ENCODE measurements at places on chromosomes 16 and 17.

- DNase-seq: no peak
Measured at GRCh38 chr17:39217734-39218369, 7.9 kb downstream of the STAC2 start.

GRCh38 chr17:42782166-42783061, 2.0 kb downstream of the WNK4 start:
- DNase-seq: no peak

- no peak for DNase-seq
Measured at GRCh38 chr16:72508191-72508590, 336.2 kb upstream of the PMFBP1 start.

- DNase-seq: no peak
Measured at GRCh38 chr17:64983708-64984107, 64.4 kb upstream of the LRRC37A3 start.

DNA sequence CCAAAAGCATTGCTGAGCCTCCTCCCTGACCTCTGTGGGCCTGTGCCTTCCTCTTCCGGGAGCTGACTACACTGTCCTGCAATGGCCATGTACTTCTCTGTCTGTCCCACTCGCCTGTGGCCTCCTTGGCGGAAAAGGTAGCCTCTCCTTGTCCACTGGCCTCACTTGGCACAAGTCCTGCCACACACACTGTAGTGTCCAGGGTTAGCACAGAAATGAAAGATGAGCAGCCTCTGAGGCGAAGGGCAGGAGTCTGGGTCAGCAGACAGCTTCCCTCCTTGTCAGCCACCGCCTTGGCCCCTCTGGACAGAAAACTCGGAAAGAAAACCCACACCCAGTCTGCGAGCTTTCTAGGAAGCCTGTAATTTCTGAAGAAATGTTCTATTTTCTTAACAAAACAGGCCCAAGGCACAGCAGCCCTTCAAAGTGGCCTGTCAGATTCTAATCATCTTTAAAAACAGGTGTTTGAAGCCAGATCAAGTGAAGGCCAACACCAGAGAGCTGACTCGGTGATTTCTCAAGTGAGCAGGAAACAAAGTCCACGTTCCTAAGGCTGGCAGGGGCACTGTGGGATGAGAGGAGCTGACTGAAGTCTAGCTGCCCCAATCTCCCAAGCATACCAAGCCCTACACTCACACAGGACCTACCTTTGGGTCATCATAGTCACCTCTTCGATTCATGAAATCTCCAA, 67.2 kb downstream of the GTF3C1 start:
- no peak for DNase-seq

DNA sequence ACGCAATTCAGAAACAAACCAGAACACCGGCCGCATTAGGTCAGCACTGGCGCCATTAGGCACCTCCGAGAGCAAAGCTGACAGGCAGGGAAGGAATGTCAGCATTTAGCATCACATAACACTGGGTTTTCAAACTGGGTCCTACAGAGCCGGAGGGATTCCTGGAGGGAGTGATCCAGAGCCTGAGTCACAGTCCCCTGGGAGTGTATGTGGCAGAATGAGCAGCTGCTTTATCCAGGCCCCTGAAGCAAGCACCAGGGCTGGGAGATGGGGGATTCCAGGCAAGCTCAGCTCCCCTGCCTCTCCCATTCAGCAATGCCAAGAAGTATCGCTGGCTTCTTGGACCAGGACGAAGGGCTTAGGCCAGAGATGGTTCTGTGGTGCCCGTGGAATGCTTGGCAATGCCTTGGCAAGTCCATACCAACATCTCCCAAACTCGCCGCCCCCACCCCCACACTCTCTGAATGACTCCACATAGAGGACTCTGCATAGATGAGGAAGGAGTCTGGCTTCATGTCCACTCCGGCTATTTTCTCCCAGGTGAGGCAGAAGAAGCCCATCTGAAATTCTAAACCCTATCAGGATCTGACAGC, 20.4 kb downstream of the GAS7 start:
- DNase-seq: no peak

GRCh38 chr17:17258011-17258410, 21.0 kb upstream of the FLCN start:
- no peak for DNase-seq

DNA sequence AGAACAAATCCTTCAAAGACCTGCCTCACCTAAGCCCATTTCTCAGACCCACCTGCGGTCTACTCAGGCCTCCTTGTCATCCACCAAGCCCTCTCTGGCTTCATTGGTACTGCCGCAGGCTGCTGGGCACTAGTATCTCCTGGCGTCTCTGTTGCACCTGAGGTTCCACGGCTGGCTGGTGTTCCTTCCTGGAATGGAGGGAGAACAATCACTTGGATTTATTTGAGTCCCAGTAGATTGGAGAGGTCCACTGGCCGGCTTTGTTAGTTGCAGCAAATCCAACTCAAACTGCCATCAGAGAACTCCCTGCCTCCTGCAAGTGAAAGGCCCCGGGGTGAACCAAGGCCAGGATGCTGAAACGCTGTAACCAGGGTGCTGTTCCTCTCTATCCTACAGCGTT, 15.3 kb downstream of the MIS12 start:
- DNase-seq: no peak

DNA sequence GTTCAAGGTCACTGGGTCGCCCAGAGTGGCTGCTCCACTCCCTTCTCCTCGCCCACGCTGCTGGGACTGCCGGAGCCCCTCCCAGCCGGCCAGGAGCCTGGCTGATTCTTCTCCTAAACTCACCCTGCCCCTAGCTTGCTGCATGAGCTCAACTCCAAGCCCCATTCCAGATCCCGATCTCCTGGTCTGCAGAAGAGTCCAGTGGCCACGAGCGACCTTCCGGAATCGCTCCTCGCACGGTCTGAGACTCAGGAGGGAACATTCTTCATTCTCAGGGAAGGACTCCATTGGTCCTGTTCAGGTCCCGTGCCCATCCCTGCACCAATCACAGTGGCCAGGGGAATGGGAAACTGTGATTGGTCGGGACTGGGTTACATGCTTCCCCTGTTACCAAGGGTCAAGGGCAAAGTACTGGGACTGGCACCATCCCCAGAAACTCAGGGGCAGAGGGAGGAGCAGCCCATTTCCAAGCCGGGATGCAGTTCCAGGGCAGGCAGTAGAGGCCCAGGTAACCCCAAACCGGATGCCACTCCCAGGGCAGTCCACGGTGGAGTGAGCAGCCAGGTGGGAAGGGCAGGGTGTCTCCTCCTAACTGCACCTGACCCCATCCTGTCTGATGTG, 24.5 kb upstream of the CIBAR2 start:
- DNase-seq: no peak

DNA sequence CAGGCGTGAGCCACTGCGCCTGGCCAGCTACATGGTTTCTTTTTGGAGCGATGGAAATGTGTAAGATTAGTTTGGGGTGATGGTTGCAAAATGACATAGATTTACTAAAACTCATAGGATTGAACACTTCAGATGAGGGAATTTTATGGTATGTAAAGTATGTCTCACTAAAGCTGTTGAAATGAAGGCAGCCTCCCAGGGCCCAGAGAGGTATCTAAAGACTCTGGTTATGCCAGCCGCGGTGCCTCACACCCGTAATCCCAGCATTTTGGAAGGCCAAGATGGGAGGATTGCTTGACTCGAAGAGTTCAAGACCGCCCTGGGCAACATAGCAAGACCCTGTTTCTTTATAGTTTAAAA, 254.9 kb downstream of the PARN start:
- no peak for DNase-seq

DNA sequence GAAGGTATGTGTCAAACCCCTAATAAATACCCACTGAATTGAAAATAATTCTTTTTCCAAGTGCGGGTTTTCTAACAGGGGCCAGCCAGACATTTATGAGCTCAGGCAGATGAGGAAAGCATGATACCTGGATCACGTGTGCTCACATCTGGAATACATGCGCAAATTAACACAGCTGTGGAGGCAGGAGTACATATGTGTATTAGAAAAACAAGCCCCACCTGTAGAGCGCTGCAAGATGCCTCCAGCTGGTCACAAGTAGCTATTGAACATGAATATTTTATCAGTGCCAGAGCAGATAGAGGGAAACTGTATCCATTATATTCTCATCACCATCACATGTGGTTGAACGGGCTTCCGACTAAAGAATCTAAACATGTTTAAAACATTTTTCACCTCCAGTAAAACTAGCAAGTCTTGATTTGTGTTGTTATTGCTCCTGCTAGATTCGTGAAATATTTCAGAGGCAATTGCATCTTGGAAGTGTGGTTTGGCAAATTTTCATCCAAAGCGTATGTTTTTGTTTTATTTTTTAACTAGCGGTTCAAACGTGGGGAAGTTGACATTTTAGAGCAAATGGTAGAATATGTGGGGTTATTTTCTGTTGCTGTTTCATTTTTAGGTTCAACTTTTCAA, 482.8 kb downstream of the CDH13 start:
- DNase-seq: no peak

DNA sequence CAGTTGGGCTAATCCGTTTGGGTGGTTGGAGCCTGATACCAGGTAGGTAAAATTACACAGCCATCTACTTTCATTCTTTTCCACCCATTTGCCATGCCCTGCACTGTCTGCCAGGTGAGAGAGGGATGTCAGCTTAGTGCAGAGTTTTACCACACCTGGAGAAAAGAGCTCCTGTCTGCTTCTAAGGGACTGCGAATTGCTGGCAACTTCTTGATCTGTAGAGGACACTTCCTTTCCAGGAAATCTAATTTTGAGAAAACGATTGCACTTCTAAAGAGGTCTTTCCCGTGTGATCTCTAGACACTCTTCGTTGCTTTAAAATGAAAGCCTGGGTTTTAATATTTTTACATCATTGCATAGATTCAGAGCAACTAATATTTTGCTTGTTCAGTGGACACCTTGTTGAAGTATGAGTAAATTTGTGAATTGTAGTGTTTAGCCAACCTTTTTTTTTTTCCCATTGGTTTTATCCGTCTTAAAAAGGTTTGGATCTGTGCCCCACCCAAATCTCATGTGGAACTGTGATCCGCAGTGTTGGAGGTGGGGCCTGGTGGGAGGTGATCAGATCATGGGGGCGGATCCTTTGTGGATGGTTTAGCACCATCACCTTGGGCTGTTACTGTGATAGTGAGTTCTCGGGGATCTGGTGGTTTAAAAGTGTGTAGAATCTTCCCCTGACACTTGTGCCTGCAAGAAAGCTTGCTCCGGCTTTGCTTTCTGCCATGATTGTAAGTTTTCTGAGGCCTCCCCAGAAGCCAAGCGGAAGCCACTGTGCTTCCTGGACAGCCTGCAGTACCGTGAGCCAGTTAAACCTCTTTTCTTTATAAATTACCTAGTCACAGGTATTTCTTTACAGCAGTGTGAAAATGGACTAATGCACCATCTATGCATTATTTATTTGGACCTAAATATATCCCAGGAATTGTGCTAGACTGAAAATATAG, 104.6 kb downstream of the PRKCA start:
- no peak for DNase-seq

DNA sequence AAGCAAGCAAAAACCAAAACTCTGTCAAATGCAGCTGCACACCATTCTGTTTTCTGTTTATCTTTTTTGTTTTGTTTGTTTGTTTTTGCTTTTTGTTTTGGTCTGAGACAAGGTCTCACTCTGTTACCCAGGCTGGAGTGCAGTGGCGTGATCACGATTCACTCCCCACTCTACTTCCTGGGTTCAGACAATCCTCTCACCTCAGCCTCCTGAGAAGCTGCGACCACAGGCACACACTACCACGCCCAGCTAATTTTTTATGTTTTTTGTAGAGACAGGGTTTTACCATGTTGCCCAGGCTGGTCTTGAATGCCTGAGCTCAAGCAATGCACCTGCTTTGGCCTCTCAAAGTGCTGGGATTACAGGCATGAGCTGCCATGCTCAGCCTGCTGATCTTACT, 19.3 kb upstream of the SLFN13 start:
- DNase-seq: no peak

GRCh38 chr16:14437426-14437825, 192.6 kb downstream of the PARN start:
- DNase-seq: no peak

- no peak for DNase-seq
Measured at GRCh38 chr16:53456625-53457024, 22.4 kb downstream of the RBL2 start.

- DNase-seq: no peak
Measured at GRCh38 chr17:60231691-60232090, 81.9 kb downstream of the CA4 start.

GRCh38 chr17:7440113-7440833, 961 bp downstream of the FGF11 start:
- peak; percentile 55 for DNase-seq

- DNase-seq: no peak
Measured at GRCh38 chr16:2447920-2448583, 11.9 kb upstream of the TEDC2 start.

GRCh38 chr17:7177191-7177953, 1.8 kb downstream of the ASGR1 start:
- DNase-seq: peak; percentile 70

GRCh38 chr17:70521821-70522256, 352.5 kb downstream of the KCNJ2 start:
- no peak for DNase-seq

GRCh38 chr17:14886200-14886739, 378.9 kb downstream of the PMP22 start:
- no peak for DNase-seq

DNA sequence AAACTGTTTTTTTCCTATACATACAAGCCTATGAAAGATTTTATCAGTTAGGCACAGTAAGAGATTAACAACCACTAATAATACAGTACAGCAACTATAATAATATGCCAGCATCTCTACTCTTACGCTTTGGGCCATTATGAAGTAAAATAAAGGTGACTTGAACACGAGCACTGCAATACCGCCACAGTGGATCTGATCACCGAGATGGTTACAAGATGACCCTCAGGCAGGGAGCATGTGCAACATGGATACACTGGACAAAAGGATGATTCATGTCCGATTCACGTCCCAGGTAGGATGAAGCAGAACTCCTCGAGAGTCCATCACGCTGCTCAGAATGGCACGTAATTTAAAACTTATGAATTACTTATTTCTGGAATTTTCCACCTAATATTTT, 10.5 kb downstream of the PELP1 start:
- no peak for DNase-seq

DNA sequence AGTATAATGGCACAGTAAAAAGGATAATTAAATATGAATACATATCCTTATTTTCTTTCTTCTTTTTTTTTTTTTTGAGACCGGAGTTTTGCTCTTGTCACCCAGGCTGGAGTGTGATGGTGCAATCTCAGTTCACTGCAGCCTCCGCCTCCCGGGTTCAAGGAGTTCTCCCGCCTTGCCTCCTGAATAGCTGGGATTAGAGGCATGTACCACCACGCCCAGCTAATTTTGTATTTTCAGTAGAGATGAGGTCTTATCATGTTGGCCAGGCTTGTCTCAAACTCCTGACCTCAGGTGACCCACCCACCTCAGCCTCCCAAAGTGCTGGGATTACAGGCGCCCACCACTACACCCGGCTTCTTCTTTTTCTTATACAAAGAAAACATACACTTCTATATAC, 12.0 kb downstream of the GABARAPL2 start:
- DNase-seq: no peak

Measured in activated CD4-positive, alpha-beta T cell treated with anti-CD3 and anti-CD28 coated beads, Interleukin-2, amount 50 U/mL, for 48 hours (primary cell).